ENCODE measurements at places on chromosomes 2 and 18.

- no peak for DNase-seq
These were observed 176.7 kb downstream of the NRP2 start for GRCh38 chr2:205858881-205859441.

- no peak for DNase-seq
These were observed 31.9 kb downstream of the TWIST2 start for GRCh38 chr2:238879621-238880377.

- DNase-seq = no peak
These were observed 169.2 kb upstream of the GLI2 start for GRCh38 chr2:120566331-120567035.

GRCh38 chr2:187499941-187500532, 52.0 kb upstream of the CALCRL start:
- peak; percentile 32 for DNase-seq

DNA sequence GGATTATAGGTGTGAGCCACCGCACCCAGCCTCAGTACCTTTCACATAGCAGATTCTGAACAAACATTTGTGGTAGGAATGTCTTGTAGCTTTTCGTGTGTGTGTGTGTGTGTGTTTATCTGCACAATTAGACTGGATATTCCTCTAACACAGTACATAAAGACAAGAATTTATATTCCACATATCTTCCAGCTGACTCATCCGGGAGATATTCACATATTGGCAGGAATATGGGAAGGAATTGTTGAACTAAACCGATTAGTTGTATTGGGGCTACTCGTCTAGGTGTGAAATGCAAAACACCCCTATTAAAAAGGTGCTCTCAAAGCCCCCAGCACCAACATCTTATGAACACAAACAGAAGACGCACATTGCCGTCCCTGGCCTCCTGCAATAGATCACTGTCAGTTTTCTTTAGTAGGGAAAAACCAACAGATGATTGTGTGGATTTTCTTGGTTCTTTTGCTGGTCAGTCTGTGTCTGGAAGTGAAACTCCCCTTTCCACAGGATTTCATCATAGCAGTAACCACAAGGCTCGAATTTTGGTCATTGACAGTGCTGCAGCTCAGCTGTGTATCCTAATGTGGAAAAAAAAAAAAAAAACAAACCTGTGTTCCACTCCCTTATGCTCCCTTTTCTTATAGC, 208.5 kb upstream of the ACVR2A start:
- no peak for DNase-seq

GRCh38 chr2:96618596-96619283, 19.4 kb downstream of the KANSL3 start:
- no peak for DNase-seq

DNA sequence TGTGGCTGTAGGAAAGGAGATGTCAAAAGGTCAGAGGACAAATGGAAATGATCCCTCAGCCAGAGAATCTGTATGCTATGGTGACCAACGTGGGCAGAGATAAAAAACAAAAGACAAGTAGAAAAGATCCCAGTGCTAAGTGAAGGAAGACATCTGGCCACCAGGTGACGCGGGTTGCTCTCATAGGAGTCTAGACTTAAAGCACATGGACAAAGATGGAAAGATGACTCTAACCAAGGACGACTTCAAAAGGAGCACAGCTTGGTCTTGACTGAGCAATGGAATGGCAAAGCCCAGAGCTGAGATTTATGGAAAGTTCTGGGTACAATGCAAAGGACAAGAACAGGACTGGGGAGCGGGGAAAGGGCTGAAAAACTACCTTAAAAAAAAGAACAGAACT, 96.8 kb downstream of the CLIP4 start:
- DNase-seq = no peak

- DNase-seq = no peak
These were observed 17.2 kb downstream of the LTBP1 start for GRCh38 chr2:32963941-32964340.

DNA sequence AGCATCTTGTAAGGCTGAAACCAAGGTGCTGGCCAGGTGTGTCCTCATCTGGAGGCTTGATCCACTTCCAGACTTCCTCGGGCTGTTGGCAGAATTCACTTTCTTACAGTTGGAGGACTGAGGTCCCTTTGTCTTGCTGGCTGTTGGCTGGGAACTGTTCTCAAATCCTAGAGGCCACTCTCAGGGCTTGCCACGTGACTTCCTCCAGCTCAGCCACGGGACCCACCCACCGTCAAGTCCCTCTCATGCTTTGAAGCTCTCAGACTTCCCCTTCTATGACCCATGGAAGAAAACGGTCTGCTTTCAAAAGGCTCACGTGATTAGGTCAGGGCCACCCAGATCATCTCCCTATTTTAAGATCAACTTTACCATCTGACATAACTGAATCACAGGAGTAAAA, 77.1 kb downstream of the SMAD4 start:
- DNase-seq = no peak

- peak; percentile 19 for DNase-seq
These were observed 970 bp upstream of the ADCYAP1 start for GRCh38 chr18:903701-904100.

DNA sequence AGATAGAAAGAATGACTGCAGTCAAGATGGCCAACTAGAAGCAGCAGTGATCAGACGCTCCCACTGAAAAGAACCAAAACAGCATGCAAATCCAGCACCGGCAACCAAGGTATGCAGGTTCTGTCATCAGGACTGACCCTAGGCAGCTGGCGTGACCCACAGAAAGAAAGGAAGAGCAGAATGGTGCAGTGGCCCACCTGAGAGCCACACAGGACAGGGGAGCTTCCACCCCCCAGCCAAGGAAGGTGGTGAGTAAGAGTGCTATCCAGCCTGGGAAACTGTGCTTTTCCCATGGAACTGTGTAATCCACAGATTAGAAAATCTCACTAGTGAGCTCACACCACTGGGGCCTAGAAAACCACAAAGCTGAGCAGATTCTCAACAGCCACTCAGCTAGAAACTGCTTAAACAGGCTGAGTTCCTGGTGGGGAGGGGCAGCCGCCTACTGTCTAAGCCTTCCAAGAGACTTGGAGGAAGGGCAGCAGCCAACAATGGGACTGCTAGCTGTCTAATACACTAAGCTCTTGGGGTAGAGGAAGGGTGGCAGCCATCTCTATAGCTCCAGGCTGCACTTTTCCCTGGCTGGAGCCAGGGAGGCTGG, 127.9 kb downstream of the EVA1A start:
- no peak for DNase-seq

DNA sequence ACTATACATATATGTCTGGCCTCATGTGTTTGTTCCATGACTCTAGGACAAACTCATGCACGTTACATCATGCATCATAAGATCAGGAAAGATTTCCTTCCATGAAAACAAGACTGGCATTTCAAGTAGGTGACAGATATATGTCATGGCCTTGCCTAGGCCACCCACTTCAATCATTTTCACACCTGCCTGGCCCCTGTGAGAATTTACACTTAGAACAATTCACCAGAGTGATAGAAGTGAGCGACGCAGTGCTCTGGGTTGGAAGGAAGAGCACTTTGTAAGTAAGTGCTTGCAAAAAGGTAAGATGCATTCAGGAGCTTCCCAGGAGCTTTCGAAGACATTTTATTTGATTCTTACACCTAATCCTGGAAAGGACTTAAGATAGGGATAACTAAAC, 39.5 kb downstream of the TMEM163 start:
- DNase-seq = no peak

- DNase-seq = peak; percentile 14
These were observed 35.7 kb upstream of the GPR155 start for GRCh38 chr2:174522553-174522952.

- DNase-seq = peak; percentile 17
These were observed 22.1 kb upstream of the DOCK10 start for GRCh38 chr2:225064362-225064761.

DNA sequence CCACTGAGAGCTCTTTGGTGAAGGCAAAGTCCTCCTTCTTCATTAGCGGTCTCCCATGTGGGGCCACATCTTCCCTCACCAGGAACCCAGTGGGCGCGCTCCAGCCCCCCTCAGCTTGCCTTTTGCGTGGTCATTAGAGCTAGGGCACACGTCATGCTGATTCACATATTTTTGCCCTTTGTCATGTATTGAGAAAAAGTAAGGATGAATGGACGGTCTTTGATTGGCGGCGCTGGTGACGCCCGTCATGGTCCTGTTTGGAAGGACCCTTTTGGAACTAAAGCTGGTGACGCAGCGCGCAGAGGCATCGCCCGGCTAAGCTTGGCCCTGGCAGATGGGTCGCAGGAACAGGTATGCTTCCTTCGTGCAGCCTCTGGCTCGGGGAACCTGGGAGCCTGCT, 3.1 kb downstream of the SLC14A1 start:
- no peak for DNase-seq

DNA sequence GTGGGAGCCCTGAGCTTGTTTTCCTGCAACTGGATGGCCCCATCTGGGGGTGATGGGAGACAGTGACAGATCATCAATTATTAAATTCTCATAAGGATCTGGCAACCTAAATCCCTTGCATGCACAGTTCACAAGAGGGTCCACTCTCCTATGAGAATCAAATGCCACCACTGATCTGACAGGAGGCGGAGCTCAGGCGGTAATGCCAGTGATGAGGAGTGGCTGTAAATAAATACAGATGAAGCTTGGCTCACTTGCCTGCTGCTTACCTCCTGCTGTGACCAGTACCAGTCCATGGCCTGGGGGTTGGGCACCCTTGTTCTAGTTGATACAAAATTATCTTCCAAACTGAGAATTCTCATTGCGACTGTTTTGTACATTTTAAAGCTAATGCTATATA, 258.6 kb downstream of the CTNNA2 start:
- no peak for DNase-seq

DNA sequence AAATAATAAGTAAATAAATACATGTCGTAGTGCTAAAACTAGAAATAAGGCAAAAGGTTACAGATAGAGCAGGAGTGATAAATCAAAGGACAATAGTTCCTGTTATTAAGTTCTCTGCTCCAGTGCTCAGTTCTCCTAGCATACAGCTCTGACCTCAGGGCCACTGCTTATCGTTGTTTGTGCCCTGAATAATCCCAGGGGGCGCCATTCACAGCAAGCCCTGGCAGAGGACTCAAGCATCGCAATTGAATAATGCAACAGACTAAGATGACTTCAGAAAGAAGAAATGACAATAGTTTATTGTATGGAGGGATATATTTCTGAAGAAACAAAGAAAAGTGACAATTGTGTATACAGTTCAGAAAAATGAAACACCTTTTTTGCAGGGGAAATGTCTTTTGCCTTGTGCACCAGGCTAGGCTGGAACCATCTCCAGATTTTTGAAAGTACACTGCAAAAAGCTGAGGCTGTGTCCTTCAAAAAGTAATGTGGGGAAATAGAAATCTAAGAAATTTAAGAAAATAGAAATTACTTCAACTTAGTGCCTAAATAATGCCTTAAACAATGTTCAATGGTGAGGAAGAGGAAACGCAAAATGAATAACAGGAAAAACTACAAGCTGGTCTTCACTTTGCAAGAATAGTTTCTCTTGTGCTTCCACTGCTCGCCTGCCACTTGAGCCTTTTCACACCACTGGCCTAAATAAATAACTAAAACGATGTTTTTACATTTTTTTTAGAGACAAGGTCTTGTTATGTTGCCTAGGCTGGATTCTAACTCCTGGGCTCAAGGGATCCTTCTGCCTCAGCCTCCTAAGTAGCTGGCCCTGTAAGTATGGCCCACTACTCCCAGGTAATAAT, 19.0 kb upstream of the CCNYL1 start:
- DNase-seq = peak; percentile 61

DNA sequence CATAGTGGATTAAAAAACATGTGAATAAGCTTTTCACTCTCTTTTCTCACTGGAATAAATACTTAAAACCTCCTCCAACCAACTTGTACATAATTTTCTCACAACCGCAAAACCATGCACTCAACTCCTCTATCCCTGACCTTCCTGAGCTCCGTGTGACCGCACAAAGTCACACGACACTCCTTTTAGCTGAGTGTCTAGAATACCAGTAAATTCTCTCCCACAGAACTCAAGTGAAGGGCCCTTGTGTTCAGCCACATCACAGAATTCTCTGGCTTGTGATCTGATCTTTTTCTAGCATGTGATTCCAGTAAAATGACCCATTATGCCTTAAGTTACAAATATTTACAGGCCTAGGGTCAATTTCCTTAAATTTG, 91.2 kb upstream of the ARL4C start:
- no peak for DNase-seq

GRCh38 chr18:79904357-79905147, 46.9 kb downstream of the SLC66A2 start:
- no peak for DNase-seq

- DNase-seq = no peak
These were observed 13.6 kb downstream of the ADI1 start for GRCh38 chr2:3505771-3506170.

GRCh38 chr2:234827096-234827860, 124.5 kb upstream of the SH3BP4 start:
- no peak for DNase-seq

- DNase-seq = no peak
These were observed 144.9 kb upstream of the FOSL2 start for GRCh38 chr2:28247734-28248133.

DNA sequence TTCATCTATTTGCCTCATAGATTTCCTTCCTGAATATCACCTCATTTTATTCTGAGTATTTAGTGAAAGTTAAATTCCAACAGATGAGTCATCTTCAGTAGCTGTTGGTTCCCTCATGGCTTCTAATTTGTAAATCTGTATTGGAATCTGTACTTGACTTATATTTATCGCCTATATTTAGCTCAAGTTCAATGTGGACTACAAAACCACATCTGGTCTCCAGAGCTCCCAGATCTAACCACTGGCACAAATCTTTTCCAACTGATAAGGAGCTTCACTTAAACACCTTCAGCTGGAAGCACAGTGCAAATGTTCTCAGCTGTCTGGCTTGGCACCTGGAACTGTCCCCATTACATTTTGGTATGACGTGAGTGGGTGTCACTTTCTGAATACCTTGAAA, 82.8 kb upstream of the DSEL start:
- DNase-seq = no peak

DNA sequence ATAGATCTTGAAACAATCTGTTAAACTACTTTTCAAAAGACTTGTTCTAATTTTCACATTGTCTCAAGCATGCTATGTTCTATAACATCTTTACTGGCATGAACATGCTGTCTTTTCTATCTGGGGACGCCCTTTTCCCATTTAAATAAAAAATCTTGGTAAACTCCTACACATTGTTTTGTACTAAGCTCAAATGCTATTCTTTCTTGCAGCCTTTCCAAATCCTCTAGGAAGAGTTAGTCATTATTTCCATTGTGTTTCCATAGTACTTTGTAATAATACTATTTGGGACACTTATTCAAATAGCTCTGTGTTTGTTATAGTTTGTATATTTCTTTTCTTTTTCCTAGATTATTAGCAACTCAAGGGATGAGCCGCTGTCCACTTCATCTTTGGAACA, 828.6 kb upstream of the FSHR start:
- no peak for DNase-seq

DNA sequence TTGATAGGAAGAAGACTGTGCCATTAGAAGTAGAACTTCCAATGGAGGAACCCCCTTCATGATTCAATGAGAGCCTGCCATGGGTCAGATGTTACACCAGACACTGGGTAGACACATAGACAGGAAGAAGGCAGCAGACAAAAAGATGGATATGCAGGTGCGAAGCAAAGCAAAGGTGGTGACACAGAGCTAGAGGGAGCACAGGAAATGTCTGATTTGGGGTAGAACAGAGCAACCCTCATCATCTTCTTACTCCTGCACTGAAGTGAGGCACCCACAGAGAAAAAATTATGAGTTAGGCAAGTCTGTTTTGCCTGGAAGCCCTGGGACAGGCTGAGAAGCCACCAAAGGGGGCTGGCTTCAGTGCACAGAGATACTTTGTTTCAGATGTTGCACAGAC, 240.2 kb downstream of the ANAPC1 start:
- no peak for DNase-seq

All from CD4-positive, alpha-beta T cell treated with Interleukin-17A for 1 hour (primary cell).